ENCODE measurements at places on chromosomes 5 and 9.

GRCh38 chr9:95429096-95429495, 87.7 kb downstream of the PTCH1 start:
- no peak for DNase-seq

DNA sequence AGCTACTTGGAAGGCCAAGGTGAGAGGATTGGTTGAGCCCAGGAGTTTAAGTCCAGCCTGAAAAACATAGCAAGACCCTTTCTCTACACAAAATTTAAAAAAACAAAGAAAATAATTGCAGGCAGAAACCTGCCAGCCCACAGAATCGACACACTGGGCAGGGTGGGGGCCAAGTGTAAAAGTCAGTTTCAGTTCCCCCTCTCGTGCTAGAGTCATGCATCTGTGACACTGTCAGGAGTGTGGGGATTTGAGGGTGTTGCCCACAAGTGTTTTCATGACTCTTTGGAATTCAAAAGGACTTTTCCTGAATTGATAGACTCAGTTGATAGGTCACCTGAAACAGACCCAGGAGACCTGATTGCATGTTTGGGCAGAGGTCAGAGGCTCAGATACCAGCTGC, 47.6 kb downstream of the PRRC2B start:
- no peak for DNase-seq

- no peak for DNase-seq
Observed at GRCh38 chr9:22049411-22049810, 40.3 kb upstream of the CDKN2B start.

- DNase-seq: no peak
Observed at GRCh38 chr9:12814877-12815237, 40.0 kb downstream of the LURAP1L start.

GRCh38 chr5:124708086-124708485, 38.4 kb downstream of the ZNF608 start:
- no peak for DNase-seq

DNA sequence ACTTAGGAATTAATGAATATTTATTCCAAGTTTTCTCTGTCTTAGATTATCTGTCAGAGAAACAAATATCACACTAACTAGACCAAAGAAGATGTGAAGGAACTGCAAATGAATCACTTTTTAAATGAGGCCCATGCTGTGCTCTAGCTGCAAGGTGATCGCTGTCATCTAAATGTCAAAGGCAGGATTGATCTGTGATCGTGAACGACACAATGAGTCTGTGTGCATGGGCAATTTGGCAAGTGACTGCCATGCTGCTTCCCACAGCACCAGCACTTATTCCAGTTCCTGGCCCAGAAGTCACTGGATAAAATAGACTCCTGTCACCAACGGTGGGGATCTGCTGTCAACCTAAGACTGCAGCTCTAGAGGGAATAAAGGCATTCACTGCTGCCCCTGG, 141.2 kb downstream of the TRIM36 start:
- DNase-seq: no peak

- peak; percentile 62 for DNase-seq
Observed at GRCh38 chr9:3962971-3963642, 336.8 kb downstream of the GLIS3 start.

DNA sequence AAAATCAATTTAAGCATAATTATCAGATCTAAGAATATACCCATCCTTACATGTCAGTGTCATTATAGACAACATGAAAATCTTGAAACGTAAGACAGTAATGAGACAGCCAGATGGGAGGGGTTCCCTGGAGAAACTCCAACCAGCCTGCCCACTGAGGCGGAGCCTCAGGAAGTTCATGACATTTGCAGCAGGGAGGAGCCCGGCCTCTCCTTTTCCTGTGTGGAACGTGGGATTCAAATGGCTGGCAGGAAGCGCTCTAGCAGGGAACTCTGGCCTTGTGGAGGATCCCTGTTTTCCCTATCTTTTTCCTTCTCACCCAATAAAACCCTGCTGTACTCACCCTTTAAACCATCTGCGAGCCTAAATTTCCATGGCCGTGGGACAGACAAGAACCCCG, 176.6 kb upstream of the KCNN2 start:
- DNase-seq: no peak

DNA sequence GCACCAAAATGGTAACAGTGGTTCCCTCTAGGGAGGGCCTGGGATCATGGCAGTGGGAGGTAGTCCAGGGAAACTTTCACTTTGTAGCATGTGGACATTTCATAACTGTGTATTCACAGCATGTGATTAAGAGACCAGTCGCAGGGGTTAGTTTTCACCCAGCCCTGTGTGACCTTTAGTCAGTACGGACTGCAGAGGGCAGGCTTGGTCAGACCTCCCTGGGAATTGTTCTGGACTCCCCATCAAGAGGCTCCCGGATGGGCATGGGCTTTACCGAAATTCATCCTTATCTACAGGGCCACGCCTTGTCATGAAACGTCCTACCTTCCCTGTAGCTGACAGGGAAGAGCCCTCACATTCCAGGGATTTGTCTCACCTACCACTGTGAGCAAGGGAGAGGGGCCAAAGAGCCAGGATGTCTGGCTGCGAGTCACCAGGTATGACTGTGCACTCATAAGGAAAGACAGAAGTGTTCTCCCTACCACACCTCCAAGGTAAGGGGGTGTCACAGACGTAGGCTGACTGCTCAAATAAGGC, 19.9 kb downstream of the GPX3 start:
- DNase-seq: no peak

GRCh38 chr5:139565411-139566305, 4.5 kb downstream of the UBE2D2 start:
- no peak for DNase-seq

DNA sequence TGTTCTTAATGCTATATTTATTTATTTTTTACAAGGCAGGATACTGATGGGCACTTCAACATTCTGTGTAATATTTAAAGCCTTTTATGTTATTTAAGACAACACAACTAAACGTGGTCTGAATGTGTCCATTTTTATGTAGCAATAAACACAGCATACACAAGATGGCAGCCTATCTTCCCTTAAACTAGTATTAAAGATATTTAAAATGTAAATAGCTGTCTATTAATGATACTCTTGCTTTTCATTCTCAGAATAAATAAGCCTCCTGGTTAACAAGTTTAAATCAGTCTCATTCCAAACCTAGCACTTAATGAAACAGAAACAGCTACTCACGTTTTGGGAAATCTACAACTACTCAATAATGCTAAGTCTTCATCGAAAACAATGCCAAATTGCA, 315.7 kb downstream of the MCTP1 start:
- no peak for DNase-seq

All from non-pigmented ciliary epithelial cell (primary cell).